ENCODE measurements at places on chromosomes 12 and 14.

- DNase-seq: no peak
Observed at GRCh38 chr14:105282098-105282725, 18.6 kb downstream of the BRF1 start.

- DNase-seq: no peak
Observed at GRCh38 chr12:4910502-4911315, 1.0 kb downstream of the KCNA1 start.

GRCh38 chr12:111368291-111368787 lies 556 bp downstream of the PHETA1 start:
- DNase-seq: no peak

GRCh38 chr14:32217301-32217700 lies 14.2 kb upstream of the RNU6-8 start:
- DNase-seq: no peak

DNA sequence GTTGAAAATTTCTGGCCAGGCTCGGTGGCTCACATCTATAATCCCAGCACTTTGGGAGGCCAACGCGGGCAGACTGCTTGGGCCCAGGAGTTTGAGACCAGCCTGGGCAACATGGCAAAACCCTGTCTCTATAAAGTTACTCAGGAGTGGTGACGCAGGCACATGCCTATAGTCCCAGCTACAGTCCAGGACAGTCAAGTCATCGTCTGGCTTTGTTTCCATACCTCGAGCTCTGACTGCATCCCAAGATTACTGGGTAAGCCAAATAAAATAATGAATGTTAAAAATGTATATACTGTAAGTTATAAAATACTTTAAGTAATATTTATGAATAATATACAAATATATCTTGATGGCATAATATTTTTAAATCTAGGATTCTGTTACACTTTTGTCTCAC lies 23.0 kb upstream of the GXYLT1 start:
- DNase-seq: no peak

- DNase-seq: no peak
Observed at GRCh38 chr12:80441921-80442320, 2.1 kb upstream of the PTPRQ start.

- no peak for DNase-seq
Observed at GRCh38 chr12:39393890-39394289, 49.0 kb downstream of the KIF21A start.

DNA sequence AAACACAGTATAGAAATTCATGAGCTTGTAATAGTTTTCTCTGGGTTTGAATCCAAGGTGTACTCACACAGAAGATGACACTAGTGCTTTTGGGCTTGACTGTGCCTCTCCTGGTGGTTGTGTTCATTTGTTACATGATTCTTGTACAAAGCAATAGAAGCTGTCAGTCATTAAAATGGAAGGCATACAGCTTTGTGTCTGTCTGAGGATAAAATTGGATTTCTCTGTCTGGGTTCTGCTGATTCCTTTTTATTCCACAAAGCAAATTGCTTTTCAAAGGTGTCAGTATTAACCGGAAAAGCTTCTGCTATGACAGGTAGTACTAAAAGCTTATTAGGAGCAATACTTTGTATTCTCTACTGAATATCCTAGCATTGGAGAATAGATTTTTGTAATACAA lies 361.2 kb downstream of the SLC6A15 start:
- no peak for DNase-seq

- no peak for DNase-seq
Observed at GRCh38 chr12:108214486-108214885, 85.4 kb downstream of the WSCD2 start.

DNA sequence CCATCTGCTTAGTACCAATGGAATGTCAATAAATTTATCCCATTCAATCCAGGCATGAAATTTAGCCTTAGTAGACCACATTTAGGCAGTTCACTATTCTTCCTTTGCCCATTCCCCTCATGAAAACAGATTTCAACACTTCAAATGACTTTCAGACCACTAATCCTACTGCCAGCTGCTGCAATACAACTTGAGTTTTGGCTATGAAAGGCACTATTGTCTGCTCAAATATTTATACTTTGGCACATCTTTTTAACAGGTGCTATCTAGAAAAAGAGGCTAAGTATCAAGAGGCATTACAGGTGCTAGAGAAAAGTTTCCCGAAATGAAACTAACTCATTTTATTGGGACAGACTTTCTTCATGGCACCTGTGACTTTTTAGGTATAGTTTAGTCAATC lies 499.8 kb downstream of the C12orf50 start:
- DNase-seq: no peak

- no peak for DNase-seq
Observed at GRCh38 chr14:100816950-100817901, 8.7 kb upstream of the MEG3 start.

DNA sequence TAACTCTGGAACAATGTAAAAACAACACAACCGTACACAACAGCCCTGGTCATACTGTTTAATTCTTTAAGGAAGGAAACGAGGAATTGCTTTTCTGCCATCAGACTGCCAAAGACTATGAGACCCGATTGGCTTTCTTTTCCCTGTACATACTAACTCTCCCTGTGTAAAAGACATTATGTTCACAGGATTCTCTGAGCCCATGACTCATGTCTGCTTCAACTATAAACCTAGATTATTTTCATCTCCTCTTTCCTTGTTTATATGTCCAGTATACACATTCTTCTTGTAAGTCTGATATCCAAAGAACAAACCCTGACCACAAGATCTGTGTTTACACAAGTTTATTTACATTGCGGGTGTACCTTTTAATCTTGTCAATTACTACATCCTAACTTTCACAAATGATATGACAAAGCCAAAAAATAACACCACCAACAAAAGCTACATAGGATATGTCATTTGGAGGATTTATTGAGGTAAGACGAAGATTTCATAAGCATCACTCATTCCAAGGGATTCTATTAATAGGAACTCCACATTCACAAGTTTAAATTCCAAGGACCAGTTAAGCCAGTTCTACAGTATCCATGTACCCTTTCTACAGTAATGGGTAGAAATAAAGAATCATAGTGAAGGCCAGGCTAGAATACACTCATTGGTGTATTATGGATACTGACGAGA lies 67.3 kb downstream of the STXBP6 start:
- DNase-seq: no peak

- DNase-seq: no peak
Observed at GRCh38 chr12:46831335-46832129, 5.7 kb upstream of the SLC38A4 start.

- no peak for DNase-seq
Observed at GRCh38 chr12:102564026-102564425, 83.7 kb upstream of the IGF1 start.

- no peak for DNase-seq
Observed at GRCh38 chr12:28446031-28446430, 255.8 kb downstream of the CCDC91 start.

DNA sequence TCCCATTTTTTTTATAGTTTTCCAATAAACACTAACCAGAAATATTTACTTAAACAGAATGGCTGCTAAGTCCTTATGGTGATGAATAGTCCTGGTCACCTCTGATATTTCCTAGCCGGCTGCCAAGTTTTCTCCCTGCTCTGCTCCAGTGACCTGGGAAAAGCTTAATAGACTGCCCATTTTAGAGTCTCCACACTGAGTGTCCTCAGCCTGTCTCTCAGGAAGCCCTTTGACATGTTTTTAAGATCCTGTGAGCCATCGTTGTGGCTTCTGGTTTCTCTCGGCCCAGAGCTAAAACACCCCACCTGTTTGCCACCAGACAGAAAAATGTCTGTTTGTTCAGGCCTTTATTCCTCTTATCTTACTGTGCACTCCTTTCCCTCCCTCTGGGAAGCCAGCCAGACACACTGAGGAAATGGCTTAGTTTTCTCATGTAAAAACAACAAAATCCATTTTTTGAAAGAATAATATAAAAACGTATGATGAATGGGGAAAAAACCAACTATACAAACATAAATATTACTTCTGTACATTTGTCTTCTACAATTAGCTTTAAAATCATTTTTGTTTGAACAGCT lies 25.4 kb upstream of the ALDH2 start:
- no peak for DNase-seq

DNA sequence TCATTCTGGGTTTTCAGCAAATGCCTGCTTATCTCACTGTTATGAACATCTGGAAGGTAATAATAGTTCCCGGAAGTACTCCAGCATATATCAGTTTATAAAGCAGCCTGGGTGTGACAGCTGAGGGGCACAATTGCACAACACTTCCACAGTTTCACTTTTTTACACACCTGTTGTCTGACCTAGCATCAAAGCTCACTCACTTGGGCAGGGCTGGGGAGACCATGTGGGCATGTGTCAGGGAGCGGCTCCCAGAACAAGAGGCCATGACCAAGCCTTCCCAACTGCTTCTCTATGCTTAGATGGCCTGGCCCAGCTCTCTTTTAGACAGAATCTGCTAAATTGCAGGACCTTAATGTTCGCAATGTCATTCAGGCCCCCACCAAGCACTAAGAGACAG lies 51.1 kb upstream of the RIC8B start:
- no peak for DNase-seq

DNA sequence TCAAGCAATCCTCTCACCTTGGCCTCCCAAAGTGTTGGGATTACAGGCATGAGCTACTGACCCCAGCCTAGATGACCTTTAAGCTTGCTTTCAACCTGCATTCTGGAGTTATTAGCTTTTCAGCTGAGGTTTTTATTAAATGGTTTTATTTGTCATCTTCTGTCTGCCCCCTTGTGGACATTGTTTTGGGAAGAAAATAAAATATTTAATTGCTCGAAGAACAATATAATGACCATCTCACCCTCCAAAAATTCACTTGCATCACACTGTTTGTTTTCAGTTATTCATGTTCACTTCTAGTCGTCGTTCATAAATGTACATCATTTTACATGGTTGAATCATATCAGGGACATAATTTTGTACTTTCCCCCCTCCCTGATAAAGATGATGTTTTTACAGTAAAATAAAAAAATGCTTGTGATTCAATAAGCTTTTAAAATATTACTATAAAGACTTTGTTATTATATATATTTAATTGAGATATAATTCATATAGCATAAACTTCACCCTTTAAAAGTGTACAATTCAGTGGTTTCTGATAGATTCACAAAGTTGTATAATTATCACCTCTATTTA lies 10.1 kb upstream of the SPATS2 start:
- DNase-seq: no peak

DNA sequence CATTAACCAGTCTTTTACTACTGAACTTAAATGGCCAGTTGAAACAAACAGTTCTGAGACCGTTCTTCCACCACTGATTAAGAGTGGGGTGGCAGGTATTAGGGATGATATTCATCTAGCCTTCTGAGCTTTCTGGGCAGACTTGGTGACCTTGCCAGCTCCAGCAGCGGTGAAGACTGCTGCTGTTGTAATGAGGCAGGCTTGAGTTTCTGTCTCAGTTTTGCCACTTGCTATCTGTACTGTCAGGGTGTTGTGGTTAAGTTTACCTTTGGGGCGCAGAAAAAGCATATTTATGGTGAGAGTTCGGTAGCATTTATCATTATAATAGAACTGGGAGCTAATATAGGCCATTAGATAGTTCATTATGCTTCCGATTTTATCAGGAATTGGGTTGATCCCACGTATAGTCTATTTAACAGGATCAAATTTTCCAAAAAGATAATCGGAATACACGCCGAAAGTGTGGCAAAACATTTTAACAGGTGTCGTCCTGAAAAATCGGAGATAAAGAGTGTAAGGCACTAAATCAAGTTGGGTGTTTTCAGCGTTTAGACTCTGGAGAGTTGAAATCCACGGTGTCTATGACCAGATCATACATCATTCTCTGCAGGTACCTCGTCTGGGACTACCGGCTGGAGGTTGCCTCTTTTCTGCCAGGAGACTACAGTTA lies 688 bp upstream of the NECAP1 start:
- DNase-seq: no peak

GRCh38 chr12:53352331-53353256 lies 16.4 kb upstream of the SP7 start:
- DNase-seq: peak; percentile 75

DNA sequence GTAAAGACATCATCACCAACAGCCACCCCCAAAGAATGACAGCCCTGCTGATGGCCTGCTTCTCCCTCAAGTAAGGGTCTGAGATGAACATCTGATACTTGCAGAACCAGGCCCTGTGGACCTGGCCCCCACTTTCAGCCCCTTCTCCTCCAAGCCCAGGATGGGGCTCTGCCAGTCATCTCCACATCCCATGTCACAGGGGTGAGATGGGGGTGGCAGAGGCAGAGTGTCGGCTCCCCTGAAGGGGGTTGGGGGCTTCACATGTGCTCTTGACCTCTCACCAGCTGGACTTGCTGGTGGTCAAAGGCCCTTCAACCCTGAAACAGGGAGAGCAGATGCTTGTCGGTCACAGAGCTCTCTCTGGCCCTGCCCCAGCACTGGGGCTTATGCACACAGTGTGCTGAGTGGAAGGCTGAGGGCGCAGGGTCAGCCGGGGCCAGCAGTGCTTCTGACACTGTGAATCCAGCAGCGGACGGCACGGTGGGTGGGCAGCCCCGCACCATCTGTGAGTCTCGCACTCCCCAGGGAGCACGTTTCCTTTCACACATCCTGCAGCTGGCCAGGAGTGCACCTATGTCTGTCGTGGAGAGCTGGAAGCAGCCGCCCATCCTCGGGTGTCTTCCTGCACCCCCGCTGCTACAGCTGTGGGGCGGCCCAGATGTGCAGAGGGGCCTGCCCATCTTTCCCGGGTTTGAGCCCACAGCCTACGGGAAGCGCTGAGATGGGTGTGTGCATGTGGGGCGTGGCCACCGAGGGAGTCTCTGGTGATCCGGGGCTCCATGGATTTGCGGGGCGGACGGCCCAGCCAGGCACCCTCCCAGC lies 94.3 kb downstream of the ADGRD1 start:
- DNase-seq: no peak

DNA sequence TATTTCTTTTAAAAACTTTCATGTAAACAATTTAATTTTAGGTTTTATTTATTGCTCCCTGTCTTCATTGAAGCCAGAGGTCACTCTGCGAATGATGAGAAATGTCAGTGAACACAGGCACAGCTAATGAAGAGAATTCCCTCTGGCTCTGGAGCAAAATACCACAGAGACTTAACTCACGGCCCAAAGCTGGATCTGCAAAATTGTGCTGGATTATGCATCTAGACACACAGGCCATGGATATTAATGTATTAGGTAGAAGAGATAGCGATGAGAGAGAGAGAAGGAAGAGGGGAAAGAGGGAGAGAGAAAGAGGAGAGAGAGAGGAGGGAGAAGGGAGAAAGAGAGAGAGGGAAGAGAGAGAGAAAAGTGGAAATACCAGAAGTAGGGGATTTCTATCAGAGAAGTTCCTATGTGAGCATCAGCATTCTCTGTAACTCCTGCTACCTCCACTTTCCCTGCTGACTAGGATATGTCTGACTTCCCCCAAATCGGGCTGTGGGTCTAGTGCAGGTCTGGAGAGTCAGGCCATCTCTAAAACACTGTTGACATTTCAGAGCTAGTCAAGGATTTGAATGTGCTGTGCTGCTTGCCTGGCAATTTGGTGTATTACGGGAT lies 3.7 kb downstream of the ARHGDIB start:
- DNase-seq: no peak

GRCh38 chr14:71198687-71199086 lies 291.4 kb downstream of the PCNX1 start:
- no peak for DNase-seq

GRCh38 chr14:61385002-61385685 lies 63.8 kb downstream of the PRKCH start:
- peak; percentile 49 for DNase-seq
